ENCODE measurements at places on chromosomes 4 and X. TPM values are rescaled to one million over a fixed set of nuclear protein-coding genes. Genes with fewer than 3 reads are reported as not detected.

GRCh38 chrX:74527350-74527749, 87.1 kb downstream of the RLIM start:
- no peak for DNase-seq

DNA sequence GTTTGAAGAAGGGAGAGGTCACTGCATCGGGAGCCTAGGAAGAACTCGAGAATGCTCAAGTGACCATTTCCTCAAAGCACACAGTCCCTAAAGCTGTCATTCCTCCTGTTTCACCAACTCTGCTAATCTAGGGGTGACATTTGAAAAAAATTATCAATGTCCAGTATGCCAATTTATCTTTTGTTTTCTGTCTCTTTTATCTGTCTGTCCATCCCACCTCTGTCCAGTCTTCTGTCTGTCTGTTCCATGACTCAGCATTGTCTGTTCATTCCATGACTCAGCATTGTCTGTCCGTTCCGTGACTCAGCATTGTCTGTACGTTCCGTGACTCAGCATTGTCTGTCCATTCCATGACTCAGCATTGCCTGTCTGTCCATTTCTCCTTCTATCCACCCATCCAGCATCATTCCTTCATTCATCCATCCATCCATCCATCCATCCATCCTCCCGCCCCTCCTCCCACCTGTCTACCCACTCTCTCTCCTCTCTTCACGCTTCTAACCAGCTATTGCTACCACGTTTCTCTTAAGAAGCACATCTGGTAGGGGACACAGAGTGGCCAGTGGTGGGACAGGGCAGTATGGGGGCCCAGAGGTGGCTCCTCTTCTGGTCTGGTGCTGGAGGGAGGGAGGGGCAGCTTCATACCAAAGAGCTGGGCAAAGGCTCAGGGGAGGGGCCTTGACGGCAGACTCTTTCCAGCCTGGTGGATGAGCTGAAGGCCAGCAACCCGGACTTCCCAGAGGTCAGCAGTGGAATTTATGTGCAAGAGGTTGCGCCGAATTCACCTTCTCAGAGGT, 34.1 kb downstream of the HTRA3 start:
- no peak for DNase-seq

DNA sequence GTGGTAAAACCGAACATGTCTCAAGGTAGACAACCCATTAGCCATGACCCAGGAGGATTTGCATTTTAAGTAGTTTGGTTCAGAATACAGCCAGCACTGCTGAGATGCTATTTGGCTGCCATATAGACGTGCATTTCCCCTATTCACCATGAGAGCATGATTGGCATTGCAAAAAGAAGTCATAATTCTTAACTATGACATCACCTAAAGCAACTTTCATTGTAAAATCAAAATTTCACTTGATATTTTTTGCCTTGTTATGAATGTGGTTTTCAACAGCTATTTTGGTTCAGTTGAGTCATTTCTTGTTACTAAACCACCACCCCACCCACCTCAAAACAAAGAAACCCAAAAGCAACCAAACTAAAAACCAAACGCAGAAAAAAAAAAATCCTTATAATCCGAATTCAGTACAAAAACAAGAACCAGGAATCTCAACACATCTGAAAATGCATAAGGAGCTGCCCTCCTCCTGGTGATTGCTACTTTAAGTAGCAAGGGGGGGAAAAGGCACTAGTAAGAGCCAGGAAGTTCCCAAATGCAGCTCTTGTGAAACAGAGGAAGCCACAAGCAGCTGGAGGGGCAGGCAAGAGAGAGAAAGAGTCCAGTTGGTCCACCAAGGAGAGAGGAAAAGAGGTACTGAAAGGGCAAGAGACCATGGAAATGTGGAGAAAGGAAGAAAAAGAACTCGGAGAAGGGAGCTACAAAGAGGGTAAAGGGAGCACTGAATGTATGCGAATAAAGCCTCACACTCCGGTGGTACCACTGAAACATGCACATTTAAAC, 3.1 kb downstream of the SLITRK4 start:
- DNase-seq = no peak

- DNase-seq = no peak
Measured at GRCh38 chr4:185839194-185839712, 27.3 kb upstream of the SORBS2 start.

DNA sequence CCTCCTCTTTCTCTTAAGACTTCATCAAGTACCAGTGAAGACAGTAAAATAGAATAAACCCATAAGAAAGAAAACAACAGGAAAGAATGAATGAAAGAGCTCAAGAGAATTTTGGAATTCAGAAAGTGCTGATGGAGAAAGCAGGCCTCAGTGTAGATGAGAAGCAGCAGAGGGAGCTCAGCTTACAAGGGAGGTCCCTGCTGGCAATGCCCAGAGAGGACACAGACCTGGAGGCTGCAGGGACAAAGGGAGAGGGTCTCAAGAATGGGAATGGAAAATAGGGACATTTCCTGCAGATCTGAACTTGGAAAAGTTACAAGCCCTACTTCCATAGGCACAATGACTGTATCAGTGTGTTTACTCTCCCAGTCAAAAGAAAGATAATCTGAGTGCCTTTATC, 64.5 kb upstream of the MAGEA10 start:
- DNase-seq = no peak

- DNase-seq = no peak
Measured at GRCh38 chrX:45903781-45904201, 641.4 kb downstream of the ZNF674 start.

GRCh38 chr4:85039526-85039925, 73.0 kb upstream of the WDFY3 start:
- no peak for DNase-seq

DNA sequence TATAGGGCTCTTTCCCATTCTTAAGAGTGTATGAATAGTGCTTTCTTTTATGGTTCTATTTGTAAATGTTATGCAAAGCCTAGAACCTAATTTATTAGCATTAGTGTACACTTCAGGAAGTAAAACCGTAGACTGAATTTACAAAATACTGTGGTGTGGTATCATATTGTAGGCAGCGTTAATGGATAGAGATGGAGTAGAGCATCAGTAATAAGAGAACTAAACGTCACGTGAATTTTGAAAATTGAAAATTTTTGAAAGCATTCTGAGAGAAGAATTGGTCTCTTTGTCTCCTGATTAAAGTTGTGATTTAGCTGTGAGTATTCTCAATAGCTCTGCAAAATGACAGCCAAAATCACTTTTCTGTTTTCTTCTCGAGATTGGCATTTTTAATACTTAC, 2.9 kb downstream of the STIM2 start:
- no peak for DNase-seq

- DNase-seq = no peak
Measured at GRCh38 chrX:100208076-100208475, 202.0 kb downstream of the PCDH19 start.

DNA sequence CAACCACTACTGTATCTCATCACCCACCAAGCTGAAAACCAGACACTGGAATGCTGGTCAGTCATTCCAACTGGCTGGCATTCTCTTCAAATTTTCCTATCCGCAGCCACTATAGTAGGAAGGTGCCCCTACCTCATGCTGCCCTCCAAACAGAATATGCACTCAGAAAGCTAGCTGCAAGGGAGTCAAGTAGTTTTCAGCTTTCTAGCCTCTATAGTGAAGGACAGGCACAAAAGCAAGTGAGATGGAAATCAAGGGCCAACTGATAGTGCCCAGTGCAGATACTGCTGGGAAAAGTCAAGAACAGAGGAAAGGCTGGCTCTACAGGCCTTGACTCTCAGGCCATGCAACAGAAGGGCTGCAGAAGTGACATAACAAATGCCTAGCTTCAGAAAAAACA, 47.2 kb downstream of the BCOR start:
- DNase-seq = no peak

DNA sequence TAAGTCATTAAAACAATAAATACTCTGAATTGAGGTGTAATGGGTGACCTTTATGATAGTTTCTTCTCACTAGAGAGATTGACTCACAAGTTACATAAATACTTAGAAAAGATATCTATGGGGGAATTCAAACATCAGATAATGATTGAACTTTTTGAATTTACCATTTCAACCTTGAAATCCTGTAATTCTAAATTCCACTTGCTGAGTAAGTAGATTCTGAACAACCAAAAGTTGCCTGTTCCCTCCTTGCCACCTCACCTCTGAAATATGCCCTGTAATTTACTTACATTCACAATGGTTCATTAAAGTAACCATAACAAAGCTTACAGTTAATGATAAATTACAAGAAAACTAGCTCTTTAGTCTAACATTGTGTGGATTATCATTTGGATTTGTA, 43.3 kb upstream of the SLC39A8 start:
- DNase-seq = no peak

DNA sequence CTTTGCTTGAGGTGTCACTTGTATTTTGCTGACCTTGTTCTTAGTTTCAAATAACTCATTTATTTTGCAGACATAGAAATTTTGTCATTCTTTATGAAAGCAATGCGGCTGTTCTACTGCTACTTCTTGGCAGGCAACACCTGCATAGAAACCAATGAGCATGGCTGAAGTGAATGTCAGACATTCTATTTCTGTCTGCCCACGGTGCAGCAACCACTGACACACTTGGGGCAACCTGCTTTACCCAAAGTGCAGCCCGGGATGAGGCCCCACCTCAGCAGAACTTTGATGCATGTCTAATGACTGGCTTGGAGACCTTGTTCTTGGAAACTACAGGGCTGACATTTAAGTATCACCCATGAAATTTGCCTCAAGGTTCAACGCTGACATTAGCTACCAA, 93.6 kb downstream of the RBM47 start:
- DNase-seq = no peak

DNA sequence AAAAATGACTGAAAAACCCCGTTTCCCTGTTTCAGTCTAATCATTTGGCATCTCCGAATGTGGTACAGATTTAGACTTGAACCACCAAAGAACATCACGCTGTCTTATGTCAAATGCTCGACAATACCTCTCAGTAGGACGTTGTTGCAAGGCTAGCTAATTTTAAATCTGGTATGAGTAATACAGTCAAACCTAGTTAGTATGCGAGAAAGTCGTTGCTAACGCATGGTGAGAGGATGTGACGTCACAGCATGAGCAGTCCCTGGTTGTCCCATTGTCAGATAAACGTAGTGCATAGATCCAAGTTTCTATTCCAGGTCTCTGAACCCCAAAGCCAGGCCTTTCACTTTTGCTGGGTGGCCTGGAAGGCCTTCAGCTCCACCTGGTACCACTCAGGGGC, 44.7 kb downstream of the SETD7 start:
- DNase-seq = no peak

GRCh38 chrX:77938083-77938680, 27.7 kb downstream of the ATP7A start:
- no peak for DNase-seq

GRCh38 chr4:13169731-13170525, 314.2 kb downstream of the RAB28 start:
- DNase-seq = no peak

GRCh38 chr4:85783900-85784299, 308.9 kb downstream of the ARHGAP24 start:
- DNase-seq = no peak

- peak; percentile 34 for DNase-seq
Measured at GRCh38 chr4:7759216-7759615, 180.4 kb downstream of the AFAP1 start.

DNA sequence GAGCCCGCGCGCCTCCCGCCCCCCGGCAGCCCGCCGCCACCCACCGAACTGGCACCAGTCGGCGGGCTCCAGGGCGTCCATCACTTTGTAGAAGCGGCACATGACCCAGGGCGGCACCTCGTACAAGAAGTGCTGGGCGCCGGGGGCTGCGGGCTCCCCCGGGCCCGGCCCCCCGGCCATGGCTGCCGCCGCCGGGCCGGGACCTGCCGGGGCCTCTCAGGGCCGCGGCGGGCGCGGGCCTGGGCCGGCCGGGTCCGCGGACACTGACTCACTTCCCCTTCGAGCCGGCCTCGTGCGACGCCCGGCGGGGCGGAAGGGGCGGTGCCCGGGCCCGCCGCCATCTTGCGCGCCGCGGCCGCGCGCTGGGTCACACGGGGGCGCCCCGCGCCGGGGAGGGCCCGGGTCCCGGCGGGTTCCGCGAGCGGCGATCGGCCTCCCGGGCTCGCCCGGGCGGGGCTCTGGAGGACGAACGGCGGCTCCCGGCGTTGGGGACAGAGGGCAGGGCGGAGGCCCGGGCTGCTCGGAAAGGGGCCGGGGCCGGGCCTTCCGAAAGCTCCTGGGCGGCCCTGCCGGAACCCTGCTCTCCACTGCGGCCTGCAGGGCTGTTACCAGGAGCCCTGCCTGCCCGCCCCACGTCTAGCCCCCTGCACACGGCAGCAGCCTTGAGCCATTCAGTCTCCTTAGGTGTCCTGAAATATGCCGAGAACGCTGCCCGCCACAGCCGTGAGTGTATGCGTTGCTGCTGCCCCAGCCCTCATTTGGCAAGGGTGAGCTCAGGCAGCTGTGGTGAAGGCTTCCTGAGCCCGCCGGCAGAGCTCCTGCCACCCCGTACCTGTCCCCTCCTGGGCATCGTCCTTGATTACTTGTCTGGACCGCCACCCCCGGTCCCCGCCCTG, at the start of gene IRAK1:
Gene IRAK1 (minus strand): TSS at position 270 of the 896 bp plus-strand sequence. CDS start 90 bp downstream, at position 180.
- DNase-seq = peak; percentile 56

DNA sequence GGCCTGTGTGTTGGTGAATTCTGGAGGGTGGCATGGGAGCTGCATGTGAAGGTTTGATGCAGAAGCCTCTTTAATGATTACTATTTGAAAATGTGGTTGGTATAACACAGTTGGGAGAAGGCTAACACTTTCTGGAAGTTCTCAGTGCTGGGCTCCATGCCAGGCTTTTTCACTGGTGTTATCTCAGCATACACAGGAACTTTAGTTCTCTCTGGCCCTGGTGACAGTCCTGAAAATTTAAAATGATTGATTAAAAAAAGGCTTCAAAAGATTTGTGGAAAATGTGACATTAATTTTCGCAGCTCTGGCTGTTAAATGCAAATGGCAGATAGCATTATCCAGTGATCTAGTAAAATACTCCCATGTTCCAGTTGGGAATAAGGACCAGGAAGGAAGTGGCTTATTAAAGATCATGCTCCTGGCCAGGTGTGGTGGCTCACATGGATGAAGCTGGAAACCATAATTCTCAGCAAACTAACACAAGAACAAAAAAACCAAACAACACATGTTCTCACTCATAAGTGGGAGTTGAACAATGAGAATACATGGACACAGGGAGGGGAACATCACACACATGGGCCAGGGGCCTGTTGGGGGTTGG, 36.6 kb downstream of the DIPK2B start:
- peak; percentile 75 for DNase-seq

RCHY1 gene
- polyA plus RNA-seq = 26.1 TPM

SYP gene
- polyA plus RNA-seq = 3.0 TPM

GPRASP1 gene
- 9.9 TPM for polyA plus RNA-seq

PASD1 gene
- not detected for polyA plus RNA-seq

ARHGAP10 gene
- 36.7 TPM for polyA plus RNA-seq

PCYT1B gene
- polyA plus RNA-seq = 4.9 TPM

CENPE gene
- 0.14 TPM for polyA plus RNA-seq

FAM149A gene
- 7.9 TPM for polyA plus RNA-seq

SPANXN4 gene
- polyA plus RNA-seq = not detected

IKBKG gene
- polyA plus RNA-seq = 17.2 TPM

Measured in right cardiac atrium (tissue), 5 donors.